Gastrocnemius medialis (tissue), 4 donors: ENCODE measurements at places on chromosomes 6 and 20.

- DNase-seq = no peak
Measured at GRCh38 chr6:30614044-30614842, 2.8 kb downstream of the PPP1R10 start.

DNA sequence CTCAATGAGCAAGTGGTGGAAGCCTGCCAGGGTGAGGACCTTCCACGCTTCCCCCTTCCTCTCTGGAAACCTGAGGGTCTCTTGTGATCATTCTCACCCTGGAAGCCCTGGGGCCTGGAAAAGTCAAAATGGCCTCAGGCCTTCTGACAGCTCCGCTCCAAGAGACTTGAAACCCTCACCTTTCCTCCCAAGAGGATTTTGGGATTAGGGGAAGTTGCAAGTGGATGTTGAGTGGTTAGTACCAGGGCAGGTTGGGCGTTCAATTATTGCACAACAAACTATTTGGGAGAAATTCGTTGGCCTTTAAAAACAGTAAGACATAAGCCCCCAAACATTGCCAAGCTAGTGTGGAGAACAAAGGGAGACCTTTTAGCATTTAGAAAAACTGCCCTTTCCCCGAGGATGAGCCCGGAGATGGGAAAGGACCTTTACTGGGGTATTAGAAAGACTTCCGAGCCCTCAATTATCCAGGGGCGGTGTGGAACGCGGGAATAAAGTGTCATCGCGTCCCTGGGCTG lies 4.7 kb downstream of the NKX2-2 start:
- no peak for DNase-seq

DNA sequence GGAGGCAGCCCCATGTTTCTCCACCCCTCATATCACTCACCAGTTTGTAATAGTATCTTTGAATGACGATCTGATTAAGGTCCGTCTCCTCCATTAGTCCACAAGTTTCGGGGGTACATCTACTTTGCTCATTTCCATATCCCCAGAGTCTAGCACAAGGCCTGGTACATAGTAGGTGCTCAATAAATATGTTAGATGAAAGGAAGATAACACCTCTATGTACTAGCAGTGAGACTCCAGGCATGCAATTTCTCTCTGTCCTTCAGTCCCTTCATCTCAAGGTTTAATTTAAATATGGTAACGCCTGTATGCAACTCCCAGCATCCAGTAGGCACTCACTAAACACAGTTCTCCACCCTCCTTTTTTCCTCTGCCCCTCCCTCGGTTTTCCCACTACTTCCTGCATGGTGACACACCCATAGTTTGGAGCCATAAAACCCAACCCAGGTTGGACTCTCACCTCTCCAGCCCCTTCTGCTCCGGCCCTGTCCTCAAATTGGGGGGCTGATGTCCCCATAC lies 461 bp upstream of the HNF4A start:
- DNase-seq = no peak

DNA sequence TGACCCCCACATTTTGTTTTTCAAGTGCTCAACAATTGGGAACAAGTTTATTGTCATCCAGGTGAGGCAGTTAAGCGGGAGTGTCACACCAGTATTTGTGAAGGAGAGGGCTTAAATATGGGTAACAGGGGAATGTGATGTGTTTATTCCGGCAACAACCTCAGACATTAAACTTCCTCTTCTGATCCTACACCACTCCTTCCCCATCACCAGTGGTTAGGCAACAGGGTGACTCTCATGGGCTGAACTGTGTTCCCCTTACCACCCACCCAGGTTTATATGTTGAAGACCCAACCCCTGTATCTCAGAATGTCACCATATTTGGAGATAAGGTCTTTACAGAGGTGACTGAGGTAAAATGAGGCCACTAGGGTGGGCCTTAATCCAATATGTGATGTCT lies 52.1 kb upstream of the RNF182 start:
- DNase-seq = no peak

GRCh38 chr20:41406353-41406752 lies 39.7 kb upstream of the EMILIN3 start:
- DNase-seq = no peak

DNA sequence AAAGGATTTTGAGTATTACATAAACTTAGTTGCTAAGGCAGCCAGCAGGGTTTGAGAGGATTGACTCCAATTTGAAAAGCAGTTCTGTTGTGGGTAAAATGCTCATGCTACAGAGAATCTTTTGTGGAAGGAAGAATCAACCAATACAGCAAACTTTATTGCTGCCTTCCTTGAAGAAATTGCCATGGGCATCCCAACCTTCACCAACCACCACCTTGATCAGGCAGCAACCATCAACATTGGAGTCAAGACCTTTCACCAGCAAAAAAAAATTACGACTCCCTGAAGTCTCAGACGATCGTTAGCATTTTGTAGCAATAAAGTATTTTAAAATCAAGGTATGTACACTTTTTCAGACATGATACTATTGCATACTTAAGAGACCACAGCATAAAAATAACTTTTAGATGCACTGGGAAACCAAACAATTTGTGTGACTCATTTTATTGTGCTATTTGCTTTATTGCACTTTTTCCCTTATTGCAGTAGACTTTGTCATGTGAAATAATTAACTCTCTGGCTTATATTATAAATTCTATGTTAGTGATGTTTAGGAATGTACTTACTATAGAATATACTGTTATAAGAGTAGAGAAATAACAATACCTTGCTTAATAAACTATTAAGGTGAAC lies 390.8 kb downstream of the CDKAL1 start:
- no peak for DNase-seq

DNA sequence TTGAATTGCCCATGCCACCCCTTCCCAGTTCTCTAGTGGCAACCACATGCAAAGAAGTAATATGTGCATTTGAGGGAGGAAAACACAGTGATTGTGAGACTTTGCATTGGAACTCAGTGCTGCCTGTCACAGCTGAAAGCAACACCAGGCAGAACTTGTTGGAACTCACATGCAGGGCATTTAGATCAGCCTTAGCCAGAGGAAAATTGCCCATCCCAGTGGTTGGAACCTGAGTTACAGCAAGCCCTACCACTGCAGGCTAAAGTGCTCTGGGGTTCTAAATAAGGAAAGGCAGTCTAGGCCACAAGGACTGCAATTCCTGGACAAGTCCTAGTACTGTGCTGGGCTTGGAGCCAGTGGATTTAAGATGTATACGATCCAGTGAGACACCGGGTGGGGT lies 245.3 kb upstream of the UFL1 start:
- no peak for DNase-seq

- no peak for DNase-seq
Measured at GRCh38 chr6:170292111-170292406, 1.2 kb upstream of the DLL1 start.

DNA sequence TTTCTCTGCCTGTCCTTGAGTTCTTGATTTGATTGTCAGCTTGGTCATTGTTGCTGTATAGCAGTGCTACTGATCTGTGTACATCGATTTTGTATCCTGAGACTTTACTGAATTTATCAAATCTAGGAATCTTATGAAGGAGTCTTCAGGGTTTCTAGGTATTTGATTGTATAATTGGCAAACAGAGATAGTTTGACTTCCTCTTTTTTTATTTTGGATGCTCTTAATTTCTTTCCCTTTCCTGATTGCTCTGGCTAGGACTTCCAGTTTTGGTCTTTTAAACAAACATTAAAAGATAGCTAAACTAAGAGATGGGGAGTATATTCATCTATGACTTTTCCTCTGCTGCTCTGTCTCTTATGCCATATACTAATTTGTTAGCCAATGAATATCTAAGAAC lies 62.4 kb downstream of the NCOA7 start:
- DNase-seq = no peak

GRCh38 chr6:32796848-32797776 lies 19.7 kb downstream of the HLA-DOB start:
- peak; percentile 12 for DNase-seq

DNA sequence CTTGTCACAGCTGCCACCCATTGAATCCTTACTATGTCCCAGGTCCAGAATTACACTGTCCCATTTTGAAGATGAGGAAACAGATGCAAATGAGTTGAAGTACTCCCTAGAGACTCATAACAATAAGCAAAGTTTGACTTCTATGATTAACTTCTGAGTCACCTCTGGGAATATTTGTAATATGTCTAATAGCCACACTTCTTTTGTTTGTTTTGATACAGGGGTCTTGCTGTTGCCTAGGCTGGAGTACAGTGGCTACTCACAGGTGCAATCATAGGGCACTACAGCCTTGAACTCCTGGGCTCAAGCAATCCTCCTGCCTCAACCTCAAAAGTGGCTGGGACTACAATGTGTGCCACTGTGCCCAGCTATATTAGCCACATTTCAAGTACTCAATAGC lies 11.4 kb upstream of the SOX12 start:
- DNase-seq = no peak

GRCh38 chr20:55685841-55686240 lies 319.5 kb downstream of the CBLN4 start:
- DNase-seq = no peak

GRCh38 chr6:70706491-70707123 lies 38.9 kb downstream of the SMAP1 start:
- no peak for DNase-seq

GRCh38 chr20:22438926-22439325 lies 145.4 kb downstream of the FOXA2 start:
- DNase-seq = no peak

DNA sequence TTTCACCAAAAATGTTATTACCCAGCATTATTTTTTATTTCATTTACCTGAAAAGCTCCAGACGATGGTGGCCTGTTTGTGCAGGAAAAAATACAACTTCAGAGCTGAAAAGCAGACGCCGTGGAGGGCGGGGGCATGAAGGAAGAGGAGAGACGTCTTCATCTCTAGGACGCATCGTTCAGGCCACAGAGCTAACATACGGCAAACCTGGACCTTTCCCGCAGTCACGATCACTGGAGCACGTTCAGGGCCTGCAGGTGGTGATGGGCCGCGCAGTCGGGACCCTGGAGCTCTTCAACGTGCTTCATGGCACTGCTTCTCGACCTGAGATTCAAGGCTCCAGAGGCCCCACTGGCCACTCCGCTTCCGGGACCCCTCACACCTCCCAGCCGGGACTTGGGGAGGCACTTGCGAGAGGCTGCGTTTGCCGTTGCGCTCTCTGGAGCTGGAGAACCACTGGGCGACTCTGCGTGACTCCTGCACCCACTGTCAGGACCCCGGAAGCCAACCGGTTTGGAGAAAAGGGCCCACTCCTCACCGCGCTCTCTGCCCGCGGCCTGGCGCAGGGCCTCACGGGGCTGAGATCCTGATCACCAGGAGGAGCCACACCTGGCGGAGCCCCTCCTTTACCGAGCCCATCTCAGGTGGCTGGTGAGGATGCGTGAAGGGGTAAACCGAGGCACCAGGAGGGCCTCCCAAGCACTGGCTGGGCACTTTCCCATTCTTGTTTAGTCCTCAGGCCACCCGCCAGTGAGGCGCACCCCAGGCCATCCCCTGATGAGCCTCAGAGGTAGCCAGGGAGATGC lies 164.4 kb upstream of the AFDN start:
- no peak for DNase-seq

GRCh38 chr6:28105245-28105639 lies 19.2 kb upstream of the ZSCAN16 start:
- DNase-seq = no peak

GRCh38 chr20:52536841-52537400 lies 345.3 kb upstream of the ZFP64 start:
- DNase-seq = no peak

DNA sequence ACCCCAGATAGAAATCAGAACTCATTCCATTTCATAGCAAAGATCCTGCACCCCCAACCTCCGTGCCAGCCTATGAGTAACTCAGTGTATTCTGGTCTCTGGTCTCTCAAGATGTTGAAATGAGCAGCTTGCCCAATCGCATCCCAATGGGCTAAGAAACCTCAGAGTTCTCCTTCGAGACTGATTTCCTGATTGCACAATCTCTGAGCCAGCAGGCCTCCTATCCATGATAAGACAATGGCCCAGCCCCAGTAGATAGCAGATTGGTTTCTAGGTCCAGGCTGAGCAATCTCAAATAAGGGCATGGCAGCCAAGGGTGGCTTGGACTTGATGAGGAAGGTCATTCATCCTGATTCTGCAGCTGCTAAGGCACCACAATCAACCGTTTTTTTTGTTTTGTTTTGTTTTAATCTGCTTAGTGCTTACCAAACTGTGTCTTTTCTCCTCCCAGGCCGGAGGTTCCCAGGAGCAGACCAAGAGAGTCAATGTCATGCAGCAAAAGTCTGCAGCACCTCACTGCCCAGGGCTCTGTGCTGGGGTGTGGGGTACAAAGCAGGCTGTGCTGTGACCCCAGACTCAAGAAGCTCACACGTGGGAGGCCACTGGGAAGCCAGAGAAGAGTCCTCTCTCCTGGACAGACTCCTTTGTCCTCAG lies 125.1 kb upstream of the NXT1 start:
- peak; percentile 72 for DNase-seq

GRCh38 chr6:104718672-104719071 lies 141.0 kb downstream of the HACE1 start:
- no peak for DNase-seq

DNA sequence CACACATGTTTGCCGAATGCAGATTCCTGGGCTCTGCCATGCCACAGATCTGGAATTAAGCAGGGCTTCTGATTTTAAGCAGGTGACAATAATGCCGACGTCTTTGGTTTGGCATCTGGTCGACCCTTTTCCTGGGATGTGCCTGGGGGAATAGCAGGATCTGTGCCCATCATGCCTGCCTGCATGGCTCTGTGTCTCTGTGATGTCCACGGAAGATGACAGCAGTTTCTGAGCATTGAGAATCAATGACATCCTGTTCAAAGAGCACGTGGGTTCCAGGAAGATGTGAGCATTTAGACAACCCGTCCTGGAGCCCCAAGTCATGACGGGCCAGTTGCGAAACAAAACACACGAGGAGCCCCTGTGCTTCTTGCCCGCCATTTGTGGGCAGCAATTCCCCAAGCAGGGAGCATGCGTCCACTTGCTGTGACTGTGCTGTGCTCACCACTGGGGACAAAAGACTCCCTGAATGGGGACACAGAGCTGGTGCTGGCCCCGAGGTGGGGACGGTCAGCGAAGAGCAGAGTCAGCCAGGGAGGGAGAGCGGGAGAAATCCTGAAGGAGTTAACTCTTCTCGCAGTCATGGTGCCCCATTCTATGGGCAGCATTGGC lies 110.1 kb downstream of the ERMARD start:
- DNase-seq = no peak

GRCh38 chr20:46850896-46851295 lies 43.7 kb upstream of the EYA2 start:
- no peak for DNase-seq

GRCh38 chr6:108132863-108133262 lies 33.0 kb upstream of the NR2E1 start:
- no peak for DNase-seq
